ENCODE measurements at places on chromosomes 2 and 18.

DNA sequence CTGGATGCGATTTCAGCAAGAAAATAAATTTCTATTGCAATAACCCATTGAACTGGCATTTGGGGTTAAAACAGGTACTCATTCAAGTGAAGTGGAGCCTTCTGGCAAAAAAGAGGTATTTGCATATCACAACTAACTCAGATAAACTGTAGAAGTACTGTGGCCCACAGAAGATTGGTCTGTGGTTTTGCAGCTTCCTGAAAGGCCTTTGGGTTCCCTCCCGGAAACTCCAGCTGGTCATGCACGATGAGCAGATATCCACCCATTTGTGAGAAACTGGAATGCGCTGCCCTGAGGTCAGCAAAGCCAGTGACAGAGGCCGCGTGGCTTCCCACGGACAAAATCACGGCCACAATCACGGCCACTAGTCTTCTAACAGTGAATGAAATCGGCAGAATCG, 106.3 kb downstream of the EPHA4 start:
- DNase-seq = no peak

DNA sequence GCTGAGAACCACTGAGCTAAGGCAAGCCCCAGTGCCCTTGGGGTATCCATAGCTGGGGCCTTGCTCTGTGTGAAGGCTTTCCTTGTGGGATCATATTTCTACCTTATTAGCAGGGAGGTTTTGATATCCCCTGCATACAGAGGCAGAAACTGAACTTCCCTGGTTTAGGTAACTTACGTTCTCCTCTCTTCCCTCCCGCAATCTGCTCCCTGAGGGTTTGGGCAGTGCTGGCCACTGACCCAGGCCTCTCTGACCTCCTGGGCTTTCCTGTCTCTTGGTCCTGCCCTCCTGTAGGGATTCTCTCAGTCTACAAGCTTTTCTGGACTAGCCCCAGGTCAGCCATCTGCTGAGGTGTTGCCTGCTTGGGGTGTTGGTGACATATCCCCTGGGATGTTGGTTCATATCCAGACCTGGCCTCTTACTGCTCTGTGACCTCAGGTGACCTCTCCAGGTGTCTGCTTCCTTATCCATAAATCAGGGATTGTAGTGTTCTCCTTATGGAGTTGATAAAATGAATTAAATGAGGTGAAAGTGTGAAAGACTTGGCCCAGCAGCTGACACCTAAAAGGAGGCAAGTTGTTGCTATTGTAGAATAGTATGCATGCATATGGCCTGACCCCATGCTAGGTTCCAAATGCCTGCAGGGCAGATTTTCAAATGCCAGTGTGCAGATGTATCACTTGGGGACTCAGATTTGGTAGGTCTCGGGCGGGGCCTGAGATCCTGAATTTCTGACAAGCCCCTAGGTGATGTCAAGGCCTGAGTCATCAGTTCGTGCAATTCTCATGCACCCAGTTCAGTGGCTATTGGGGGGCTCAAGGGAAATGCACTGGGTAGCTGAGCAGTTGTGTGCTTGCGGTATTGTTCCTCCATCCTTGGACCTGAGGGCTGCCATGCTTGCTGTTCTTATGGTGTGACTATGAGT, 106.6 kb downstream of the FHOD3 start:
- DNase-seq = no peak

DNA sequence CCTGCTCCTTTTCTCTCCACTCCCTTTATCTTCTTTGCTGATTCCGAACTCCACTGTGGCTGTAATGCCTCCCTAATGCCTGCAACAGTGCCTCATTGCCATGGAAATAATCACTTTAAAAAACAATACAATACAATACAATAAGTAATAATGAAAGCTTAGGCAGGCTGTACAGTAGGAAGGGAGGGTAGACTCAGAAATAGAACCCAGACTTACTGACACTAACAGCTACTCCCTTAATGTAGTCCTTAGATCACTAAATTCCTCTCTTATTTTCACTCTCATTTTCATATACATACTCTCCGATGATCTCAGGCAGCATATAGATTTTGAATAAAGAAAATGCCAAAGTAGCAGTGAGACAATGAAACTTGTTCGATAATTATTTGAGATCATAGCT, 70.2 kb downstream of the DLGAP1 start:
- no peak for DNase-seq

DNA sequence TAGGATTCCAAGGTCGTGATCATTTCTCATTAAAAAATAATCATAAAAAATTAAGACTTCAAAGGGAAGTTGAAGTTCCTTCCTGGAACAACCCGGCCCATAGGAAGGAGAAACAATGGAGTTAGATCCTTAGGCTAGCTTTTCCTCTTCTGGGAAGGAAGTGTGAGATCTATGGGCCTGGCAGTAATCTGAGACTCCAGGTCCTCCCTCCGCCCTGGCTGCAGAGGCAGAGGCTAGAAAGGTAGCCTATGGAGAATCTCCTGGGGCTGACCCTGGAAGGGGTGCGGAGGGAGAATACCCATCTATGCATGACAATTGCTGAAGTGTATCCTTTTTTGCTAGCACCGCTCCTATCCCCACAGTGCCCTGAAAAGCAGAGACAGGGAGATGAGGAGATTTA, 37.9 kb downstream of the TRIB2 start:
- DNase-seq = no peak

- DNase-seq = no peak
Observed at GRCh38 chr2:107743274-107743673, 83.4 kb upstream of the RGPD4 start.

GRCh38 chr2:181682795-181683517, 2.6 kb upstream of the NEUROD1 start:
- no peak for DNase-seq

GRCh38 chr2:39667104-39667885, 1.6 kb downstream of the TMEM178A start:
- DNase-seq = no peak

- DNase-seq = no peak
Observed at GRCh38 chr18:24976502-24976901, 375.5 kb downstream of the ZNF521 start.

GRCh38 chr2:156322051-156322685, 10.4 kb downstream of the NR4A2 start:
- no peak for DNase-seq

- DNase-seq = no peak
Observed at GRCh38 chr2:227507963-227508362, 36.0 kb downstream of the AGFG1 start.

- no peak for DNase-seq
Observed at GRCh38 chr2:236768393-236769140, 198.9 kb downstream of the ACKR3 start.

- no peak for DNase-seq
Observed at GRCh38 chr2:192155511-192156118, 39.1 kb downstream of the TMEFF2 start.

GRCh38 chr2:26679867-26680266, 12.7 kb upstream of the KCNK3 start:
- DNase-seq = no peak

DNA sequence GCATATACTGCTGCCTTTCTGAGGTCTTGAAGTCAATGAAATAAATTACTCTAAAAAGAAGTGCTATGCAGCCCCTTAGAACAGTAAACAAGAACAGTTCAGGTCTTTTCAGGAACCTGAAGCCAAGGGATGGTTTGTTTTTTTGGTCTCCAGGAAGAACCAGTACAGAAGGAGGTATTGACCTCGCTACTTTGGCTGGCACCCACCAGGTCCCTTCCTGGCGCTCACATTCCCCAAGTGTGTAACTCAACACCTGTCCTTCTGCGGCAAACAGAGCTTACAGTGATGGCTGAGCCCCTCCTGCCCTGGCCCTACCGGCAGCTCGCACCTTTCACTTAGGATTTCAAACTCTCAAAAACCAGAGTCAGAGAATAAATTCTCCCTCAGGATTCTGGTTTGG, 51.9 kb downstream of the SETBP1 start:
- DNase-seq = no peak

DNA sequence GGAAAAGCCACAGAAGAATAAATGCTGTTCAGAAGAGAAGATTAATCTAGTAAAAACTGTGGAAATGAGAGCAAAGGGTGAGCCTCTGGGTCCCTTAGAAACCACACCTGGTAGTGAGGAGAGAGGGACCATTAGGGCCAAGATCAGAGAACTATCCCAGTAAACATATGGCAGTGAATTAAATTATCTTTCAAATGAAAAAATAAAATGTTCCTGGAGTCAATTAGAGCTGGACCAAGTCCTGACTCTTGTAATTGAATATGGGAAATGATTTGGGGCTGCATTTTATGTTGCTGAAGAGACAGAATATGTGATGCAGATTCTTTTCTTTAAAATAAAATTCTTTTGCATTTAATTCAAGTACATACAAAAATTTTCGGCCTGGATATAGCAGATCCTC, 62.2 kb upstream of the PAX3 start:
- no peak for DNase-seq

Measured in stimulated activated CD4-positive, alpha-beta T cell treated with anti-CD3 and anti-CD28 coated beads, Interleukin-4, amount 100 ng/mL, for 1 hour (primary cell).